Esophagus squamous epithelium (tissue), 5 donors: ENCODE measurements at places on chromosomes 7 and 10.
A peak's percentile ranks its signal among the peaks of the same experiment; 100 is the strongest.

DNA sequence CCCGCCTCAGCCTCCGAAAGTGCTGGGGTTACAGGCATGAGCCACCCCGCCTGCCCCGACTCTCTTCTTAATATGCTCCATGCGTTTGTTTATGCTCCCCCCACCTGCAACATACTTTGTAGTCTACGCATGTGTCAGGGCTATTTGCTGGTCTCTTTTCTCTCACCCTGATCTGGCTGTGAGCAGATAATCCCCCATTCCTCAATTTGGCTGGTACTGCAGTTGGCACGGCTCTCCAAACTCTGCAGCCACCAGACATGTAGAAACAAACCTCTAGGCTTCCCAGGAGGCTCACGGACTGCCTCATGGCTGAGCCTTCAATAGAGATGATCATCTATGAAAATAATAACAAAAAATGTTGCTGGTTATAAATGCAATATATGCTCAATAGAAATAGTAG, 540.3 kb upstream of the GALNT17 start:
- no peaks in the 10 kb centered on the region for H3K27me3 ChIP-seq
- H3K4me1 ChIP-seq, result no peaks in the 10 kb centered on the region
- H3K36me3 ChIP-seq, result no peaks in the 10 kb centered on the region
- H3K4me3 ChIP-seq, result no peak overlapping the region

DNA sequence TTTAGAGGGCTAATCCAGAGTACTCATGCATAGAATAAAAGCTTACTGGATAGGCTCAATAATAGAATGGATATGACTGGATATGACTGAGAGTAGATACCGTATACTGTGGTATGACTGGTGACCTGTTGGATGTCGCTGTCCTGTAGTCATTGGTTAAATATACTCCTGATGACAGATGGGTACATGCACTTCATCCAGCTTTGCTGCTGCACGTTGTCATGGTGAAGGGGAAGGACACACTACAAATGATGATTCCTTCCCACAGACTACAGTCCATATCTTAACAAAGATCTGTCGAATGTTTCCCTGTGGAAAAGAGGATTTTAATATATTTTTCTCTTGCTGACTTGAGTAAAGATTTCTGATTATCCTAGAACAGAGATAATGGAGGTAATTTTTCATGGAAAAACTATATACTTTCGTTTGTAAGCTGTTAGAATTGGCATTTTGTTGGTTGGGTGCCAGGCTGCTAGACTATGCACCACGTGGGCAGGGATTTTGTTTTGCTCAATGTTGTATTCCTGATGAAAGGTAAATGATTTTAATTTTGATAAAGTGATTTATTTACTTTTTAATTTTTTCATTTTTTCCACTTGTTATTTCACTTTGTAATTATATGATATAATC, 97.3 kb downstream of the PPP1R9A start:
- no peak overlapping the region for H3K27ac ChIP-seq
- no peaks in the 10 kb centered on the region for H3K27me3 ChIP-seq
- H3K4me3 ChIP-seq, result no peak overlapping the region
- no peaks in the 10 kb centered on the region for H3K36me3 ChIP-seq
- no peak for DNase-seq

DNA sequence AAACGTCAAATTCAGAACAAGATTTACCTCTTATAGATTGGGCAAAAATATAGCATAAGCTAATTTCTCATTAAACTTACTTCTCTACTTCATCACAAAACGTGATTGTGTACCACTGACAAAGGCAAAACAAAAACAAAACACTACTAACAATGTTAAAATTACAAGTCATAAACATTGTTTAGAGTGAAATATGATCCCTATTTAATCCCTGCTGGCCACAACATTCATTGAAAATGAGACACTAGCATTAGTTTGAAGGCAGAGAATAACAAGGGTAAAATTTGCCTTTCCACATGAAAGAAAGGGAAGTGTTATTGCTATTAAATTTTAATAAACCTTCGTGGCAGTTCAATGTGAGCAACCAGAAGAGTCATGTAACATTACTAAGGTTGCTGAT, 45.0 kb downstream of the SEMA3A start:
- no peak for DNase-seq
- H3K27ac ChIP-seq, result no peak overlapping the region
- no peaks in the 10 kb centered on the region for H3K36me3 ChIP-seq
- no peaks in the 10 kb centered on the region for H3K27me3 ChIP-seq
- H3K4me3 ChIP-seq, result no peak overlapping the region

- H3K27me3 ChIP-seq, result no peaks in the 10 kb centered on the region
- H3K4me1 ChIP-seq, result no peaks in the 10 kb centered on the region
- no peak for DNase-seq
- no peak overlapping the region for H3K27ac ChIP-seq
- H3K36me3 ChIP-seq, result no peaks in the 10 kb centered on the region
Observed at GRCh38 chr7:14747701-14748100, 154.8 kb downstream of the DGKB start.

GRCh38 chr7:87497482-87497881, 22.0 kb upstream of the ABCB4 start:
- H3K4me3 ChIP-seq, result no peak overlapping the region
- DNase-seq, result no peak
- H3K27me3 ChIP-seq, result no peaks in the 10 kb centered on the region
- H3K27ac ChIP-seq, result no peak overlapping the region
- H3K36me3 ChIP-seq, result no peaks in the 10 kb centered on the region
- no peaks in the 10 kb centered on the region for H3K4me1 ChIP-seq

- DNase-seq, result no peak
- no peak overlapping the region for H3K4me3 ChIP-seq
- H3K36me3 ChIP-seq, result peaks cover 3% of the 10 kb centered on the region
- peaks cover 47% of the 10 kb centered on the region for H3K4me1 ChIP-seq
- H3K27me3 ChIP-seq, result no peaks in the 10 kb centered on the region
Observed at GRCh38 chr7:100545360-100546128, 6.5 kb downstream of the AGFG2 start.

- H3K27me3 ChIP-seq, result no peaks in the 10 kb centered on the region
- peak overlapping the region; percentile 90 for H3K27ac ChIP-seq
- H3K4me1 ChIP-seq, result peaks cover 73% of the 10 kb centered on the region
- peaks cover 3% of the 10 kb centered on the region for H3K36me3 ChIP-seq
Observed at GRCh38 chr7:4745265-4745919, 30.0 kb upstream of the AP5Z1 start.

- no peaks in the 10 kb centered on the region for H3K36me3 ChIP-seq
- H3K4me1 ChIP-seq, result no peaks in the 10 kb centered on the region
- no peak overlapping the region for H3K27ac ChIP-seq
- no peak for DNase-seq
Observed at GRCh38 chr10:123427165-123427786, 238.9 kb upstream of the GPR26 start.

- no peaks in the 10 kb centered on the region for H3K27me3 ChIP-seq
- H3K4me3 ChIP-seq, result no peak overlapping the region
- H3K36me3 ChIP-seq, result no peaks in the 10 kb centered on the region
- H3K27ac ChIP-seq, result no peak overlapping the region
- H3K4me1 ChIP-seq, result peaks cover 11% of the 10 kb centered on the region
Observed at GRCh38 chr10:78513330-78513729, 479.7 kb downstream of the RPS24 start.

- H3K27me3 ChIP-seq, result peaks cover 4% of the 10 kb centered on the region
- no peak for DNase-seq
- H3K27ac ChIP-seq, result no peak overlapping the region
- H3K4me1 ChIP-seq, result no peaks in the 10 kb centered on the region
Observed at GRCh38 chr7:132516042-132516840, 60.0 kb downstream of the PLXNA4 start.

- DNase-seq, result no peak
- H3K4me1 ChIP-seq, result no peaks in the 10 kb centered on the region
- H3K27ac ChIP-seq, result no peak overlapping the region
- H3K27me3 ChIP-seq, result no peaks in the 10 kb centered on the region
- H3K36me3 ChIP-seq, result no peaks in the 10 kb centered on the region
Observed at GRCh38 chr7:124250297-124251034, 217.6 kb upstream of the TMEM229A start.

DNA sequence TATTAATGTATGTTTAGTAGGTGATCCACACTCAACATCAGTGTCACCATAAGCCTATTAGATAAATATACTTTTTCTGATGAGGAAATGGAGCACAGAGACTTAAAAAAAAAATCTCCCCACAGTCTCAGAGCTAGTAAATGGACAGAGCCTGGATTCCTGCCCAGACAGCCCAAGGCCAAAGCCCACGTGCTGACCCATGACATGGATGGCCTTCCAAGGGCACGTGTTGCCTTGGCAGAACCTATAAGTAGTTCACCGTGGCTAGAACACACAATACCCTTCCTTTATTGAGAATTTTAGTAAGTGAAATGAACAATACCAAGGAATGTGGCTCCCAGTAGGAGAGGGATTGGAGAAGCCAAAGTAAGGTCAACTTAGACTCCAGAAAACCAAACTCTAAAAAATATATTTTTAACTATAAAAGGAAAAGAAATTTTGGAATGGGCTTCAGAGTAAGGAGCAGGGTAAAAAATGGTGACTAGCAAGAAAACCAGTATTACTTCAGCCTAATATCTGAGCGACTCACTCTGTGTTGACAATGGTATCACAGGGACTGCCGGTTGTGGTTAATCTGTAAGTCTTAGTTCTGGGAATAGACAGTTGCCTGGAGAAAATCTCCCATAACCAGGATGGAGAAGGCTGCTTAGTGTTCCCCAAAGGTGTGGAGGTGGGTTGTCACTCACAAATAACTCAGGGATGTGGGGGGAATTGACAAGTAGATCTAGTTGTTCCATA, 223.0 kb downstream of the SORCS1 start:
- DNase-seq, result no peak
- no peak overlapping the region for H3K4me3 ChIP-seq
- H3K4me1 ChIP-seq, result no peaks in the 10 kb centered on the region
- no peak overlapping the region for H3K27ac ChIP-seq

DNA sequence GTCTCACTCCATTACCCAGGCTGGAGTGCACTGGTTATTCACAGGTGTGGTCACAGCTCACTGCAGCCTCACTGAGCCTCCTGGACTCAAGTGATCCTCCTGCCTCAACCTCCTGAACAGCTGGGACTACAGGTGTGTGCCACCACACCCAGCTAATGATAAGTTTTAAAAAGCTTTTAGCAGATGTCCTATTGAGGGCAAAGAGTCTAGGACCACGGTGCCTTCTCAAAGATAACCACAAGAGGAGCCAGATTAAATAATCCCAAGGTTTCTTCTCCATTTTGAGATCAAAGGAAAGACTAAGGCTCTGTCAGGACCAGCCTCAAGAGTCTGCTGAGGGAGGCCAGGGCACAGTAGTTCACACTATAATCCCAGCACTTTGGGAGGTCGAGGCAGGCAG, 4.7 kb downstream of the ATP5MF start:
- DNase-seq, result no peak
- no peak overlapping the region for H3K27ac ChIP-seq
- H3K36me3 ChIP-seq, result peaks cover 78% of the 10 kb centered on the region
- H3K27me3 ChIP-seq, result no peaks in the 10 kb centered on the region

- no peak for DNase-seq
- no peaks in the 10 kb centered on the region for H3K27me3 ChIP-seq
- no peak overlapping the region for H3K27ac ChIP-seq
- no peaks in the 10 kb centered on the region for H3K4me1 ChIP-seq
- H3K36me3 ChIP-seq, result no peaks in the 10 kb centered on the region
- no peak overlapping the region for H3K4me3 ChIP-seq
Observed at GRCh38 chr7:69192134-69192533, 406.1 kb upstream of the AUTS2 start.

DNA sequence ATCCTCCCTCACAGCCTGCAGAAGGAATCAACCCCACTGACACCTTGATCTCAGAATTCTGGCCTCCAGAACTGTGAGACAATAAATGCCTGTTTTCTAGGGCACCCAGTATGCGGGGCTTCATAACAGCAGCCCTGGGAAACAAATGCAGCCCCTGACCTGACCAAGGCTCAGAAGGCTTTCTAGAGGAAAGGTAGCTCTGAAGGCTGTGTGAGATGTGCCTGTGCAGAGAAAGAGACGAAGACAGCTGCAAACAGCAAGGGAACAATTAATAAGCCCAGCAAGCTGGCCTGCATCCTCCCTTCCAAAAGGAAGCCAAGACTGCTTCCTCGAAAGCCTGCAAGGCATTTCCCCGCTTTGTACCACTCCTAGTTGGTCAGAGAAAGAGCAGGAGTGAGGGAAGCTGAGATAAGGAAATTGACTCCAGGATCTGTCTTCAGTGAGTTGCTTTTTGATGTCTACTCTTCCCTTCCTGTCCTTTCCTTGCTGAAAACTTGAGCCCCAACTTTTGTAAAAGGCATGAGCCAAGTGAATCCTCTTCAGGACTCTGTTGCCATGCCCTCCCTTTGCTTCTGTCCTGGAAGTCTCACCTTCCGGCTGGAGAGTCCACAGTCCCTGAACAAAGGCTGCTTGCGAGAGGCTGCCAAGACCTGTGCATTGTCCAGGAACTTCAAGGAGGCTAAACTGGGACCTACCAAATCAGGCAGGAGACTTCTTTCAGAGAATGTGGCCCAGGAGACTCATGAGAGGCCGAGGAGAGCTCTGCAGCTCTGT, 71.2 kb upstream of the ARID5B start:
- peaks cover 9% of the 10 kb centered on the region for H3K4me1 ChIP-seq
- no peak for DNase-seq
- H3K36me3 ChIP-seq, result no peaks in the 10 kb centered on the region
- no peak overlapping the region for H3K4me3 ChIP-seq
- no peak overlapping the region for H3K27ac ChIP-seq
- no peaks in the 10 kb centered on the region for H3K27me3 ChIP-seq

DNA sequence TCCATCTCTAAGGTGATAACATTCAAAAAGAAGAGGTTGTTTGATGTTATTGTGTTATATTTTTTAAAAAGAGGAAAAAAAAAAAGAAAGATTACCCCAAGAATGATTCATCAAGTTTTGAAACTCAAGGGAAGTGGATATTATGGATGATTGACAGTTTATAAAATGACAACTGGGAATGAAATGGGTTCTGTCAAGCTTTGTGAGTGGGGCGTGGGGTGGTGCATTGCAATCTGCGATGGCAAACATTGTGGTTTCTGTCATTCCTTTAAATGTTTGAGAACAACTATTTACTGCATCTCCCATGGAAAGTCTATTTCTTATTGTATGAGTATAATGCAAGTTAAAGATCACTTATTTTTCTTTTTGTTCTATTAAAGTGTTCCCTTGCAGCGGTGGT, 297.0 kb downstream of the CCDC3 start:
- H3K36me3 ChIP-seq, result no peaks in the 10 kb centered on the region
- no peaks in the 10 kb centered on the region for H3K27me3 ChIP-seq
- peak overlapping the region; percentile 82 for H3K27ac ChIP-seq
- no peak overlapping the region for H3K4me3 ChIP-seq

- no peak for DNase-seq
- no peak overlapping the region for H3K4me3 ChIP-seq
- no peaks in the 10 kb centered on the region for H3K4me1 ChIP-seq
Observed at GRCh38 chr10:129792141-129792540, 171.9 kb downstream of the EBF3 start.

DNA sequence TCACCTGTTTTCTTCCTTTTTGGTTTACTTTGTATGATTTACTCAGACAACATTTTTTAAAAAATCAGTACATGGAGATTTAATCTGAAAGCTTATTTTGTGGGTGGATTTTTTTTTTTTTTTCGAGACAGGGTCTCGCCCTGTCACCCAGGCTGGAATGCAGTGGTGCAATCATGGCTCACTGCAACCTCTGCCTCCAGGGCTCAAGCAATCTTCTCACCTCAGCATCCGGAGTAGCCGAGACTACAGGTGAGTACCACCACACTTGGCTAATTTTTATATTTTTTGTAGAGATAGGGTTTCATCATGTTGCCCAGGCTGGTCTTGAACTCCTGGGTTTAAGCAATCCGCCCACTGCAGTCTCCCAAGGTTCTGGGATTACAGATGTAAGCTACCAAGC, 2.5 kb downstream of the GSTO1 start:
- peak overlapping the region; percentile 97 for H3K27ac ChIP-seq
- H3K4me1 ChIP-seq, result peaks cover 51% of the 10 kb centered on the region
- H3K36me3 ChIP-seq, result no peaks in the 10 kb centered on the region
- H3K27me3 ChIP-seq, result no peaks in the 10 kb centered on the region
- DNase-seq, result no peak

- no peak for DNase-seq
- no peak overlapping the region for H3K27ac ChIP-seq
- H3K4me1 ChIP-seq, result peaks cover 15% of the 10 kb centered on the region
Observed at GRCh38 chr10:52229291-52229931, 84.7 kb upstream of the DKK1 start.
